ENCODE measurements at places on chromosomes 13 and 19. TPM values are rescaled to one million over a fixed set of nuclear protein-coding genes. Genes with fewer than 3 reads are reported as not detected.

The ZNF544 gene
- total RNA-seq: 41.6 TPM

The PGLYRP1 gene
- total RNA-seq: not detected

The N4BP2L1 gene
- 5.4 TPM for total RNA-seq

The CEACAM1 gene
- 0.30 TPM for total RNA-seq

The LGALS7B gene
- not detected for total RNA-seq

The KASH5 gene
- 0.48 TPM for total RNA-seq

The IZUMO2 gene
- not detected for total RNA-seq

The NUFIP1 gene
- total RNA-seq: 15.7 TPM

The B3GLCT gene
- 3.9 TPM for total RNA-seq

The ZNF738 gene
- total RNA-seq: 6.9 TPM

The SHISA2 gene
- total RNA-seq: 0.79 TPM

The LINGO3 gene
- not detected for total RNA-seq

The PRR20A gene
- not detected for total RNA-seq

The CEACAM21 gene
- 11.0 TPM for total RNA-seq

The TMEM150B gene
- total RNA-seq: not detected

The EID2B gene
- 2.2 TPM for total RNA-seq

The LILRB4 gene
- 0.22 TPM for total RNA-seq

The SIGLECL1 gene
- not detected for total RNA-seq

The TEKTIP1 gene
- not detected for total RNA-seq

The FFAR3 gene
- 0.91 TPM for total RNA-seq

The PABPC3 gene
- total RNA-seq: 0.32 TPM

The ATCAY gene
- total RNA-seq: not detected

The SOX21 gene
- not detected for total RNA-seq

The PPP1R15A gene
- 110 TPM for total RNA-seq

The PLVAP gene
- total RNA-seq: 0.18 TPM

The ZNF558 gene
- total RNA-seq: 29.0 TPM

The CBY2 gene
- total RNA-seq: not detected

The APOC4 gene
- not detected for total RNA-seq

The NBEA gene
- total RNA-seq: 0.58 TPM

The PSG5 gene
- total RNA-seq: not detected

The COLGALT1 gene
- total RNA-seq: 121 TPM

The NR2C2AP gene
- 57.9 TPM for total RNA-seq

The PLPPR3 gene
- total RNA-seq: not detected

The COL4A1 gene
- 0.42 TPM for total RNA-seq

The FOSB gene
- 10.5 TPM for total RNA-seq

The ZNF611 gene
- total RNA-seq: 10.4 TPM

The MARK4 gene
- total RNA-seq: 18.3 TPM

The CACNA1A gene
- total RNA-seq: 0.43 TPM

The POGLUT2 gene
- 4.7 TPM for total RNA-seq

The GRK1 gene
- not detected for total RNA-seq

The KDM4B gene
- total RNA-seq: 18.1 TPM

The NPAS1 gene
- not detected for total RNA-seq

The NAT14 gene
- total RNA-seq: 23.4 TPM

All from activated T-cell treated with anti-CD3 and anti-CD28 coated beads, Interleukin-2, amount 50 U/mL, for 4 hours (primary cell).